ENCODE measurements at places on chromosomes 12 and 14.
A peak's percentile ranks its signal among the peaks of the same experiment; 100 is the strongest.

GRCh38 chr14:63006531-63006930, 38.7 kb downstream of the KCNH5 start:
- DNase-seq: no peak

GRCh38 chr12:92914170-92914569, 14.9 kb downstream of the EEA1 start:
- DNase-seq: no peak

DNA sequence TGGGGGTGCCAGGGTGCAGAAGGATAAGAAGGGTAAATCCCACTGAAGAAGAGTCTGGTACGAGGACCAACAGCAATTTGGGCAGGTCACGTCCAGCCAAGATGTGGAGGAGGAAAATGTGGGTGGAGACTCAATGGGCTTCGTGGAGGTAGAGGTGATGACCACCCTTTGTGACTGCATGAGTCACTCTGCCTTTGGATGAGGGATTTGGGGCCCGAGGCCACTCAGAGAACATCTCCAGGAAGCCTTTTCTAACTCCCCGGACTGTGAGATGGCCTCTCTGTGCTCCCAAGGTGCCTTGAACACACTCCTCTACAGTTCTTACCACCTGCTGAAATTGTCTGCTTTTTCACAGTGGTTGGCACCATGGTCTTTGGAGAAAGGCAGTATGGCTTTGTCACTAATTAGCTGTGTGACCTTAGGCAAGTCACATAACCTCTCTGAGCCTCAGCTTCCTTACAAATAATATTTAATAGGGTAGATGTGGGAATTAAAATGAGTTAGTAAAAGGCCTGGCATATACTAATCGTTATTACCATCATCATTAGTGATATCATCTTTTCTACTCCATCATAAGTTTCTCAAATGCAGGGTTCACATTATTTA, 67.0 kb upstream of the ARHGAP5 start:
- DNase-seq: no peak

DNA sequence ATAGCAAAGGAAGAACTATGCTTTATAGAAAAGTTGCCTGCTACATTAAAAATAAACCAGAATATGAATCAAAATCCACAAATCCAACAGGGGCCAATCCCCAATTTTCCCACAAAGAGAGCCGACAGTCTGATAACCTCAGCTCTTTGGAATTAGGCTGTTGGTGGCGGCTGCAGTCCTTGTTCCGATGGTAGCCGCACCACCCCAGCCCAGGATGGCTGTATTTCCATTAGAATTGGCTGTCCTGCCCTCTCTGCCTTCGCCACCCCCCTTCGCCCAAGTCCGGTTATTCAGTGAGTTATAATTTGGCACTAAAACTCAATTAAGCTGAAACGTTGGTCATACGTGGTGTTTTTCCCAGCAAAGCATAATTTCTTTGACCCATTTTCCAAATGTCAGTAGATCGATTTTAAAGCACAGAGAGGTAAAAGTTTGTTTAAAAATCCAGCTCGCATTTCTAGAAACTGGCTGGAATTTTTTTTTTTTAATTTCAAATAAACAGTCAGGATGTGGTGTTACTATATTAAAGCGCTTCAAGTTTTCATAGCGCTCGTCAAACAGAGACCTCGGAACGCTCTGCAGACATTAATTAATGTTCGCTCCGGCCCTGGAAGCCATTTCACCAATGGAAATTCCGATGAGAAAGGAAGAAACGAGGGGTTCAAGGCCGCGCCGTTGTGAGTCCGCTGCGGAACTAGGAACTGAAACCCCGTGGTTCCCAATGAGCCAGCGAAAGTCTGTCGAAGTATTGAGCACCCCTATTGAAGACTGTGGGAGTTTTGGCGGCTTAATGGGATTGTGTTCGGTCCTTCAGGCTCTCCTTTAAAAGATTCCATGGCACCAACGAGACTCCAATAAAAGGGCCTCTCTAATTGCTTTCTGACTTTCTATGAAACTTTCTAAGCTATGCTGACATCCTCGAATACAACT, 104.8 kb upstream of the DIO3 start:
- DNase-seq: no peak

- no peak for DNase-seq
Measured at GRCh38 chr14:24693353-24693737, 59.4 kb upstream of the GZMB start.

- no peak for DNase-seq
Measured at GRCh38 chr14:104752423-104752734, 568 bp upstream of the SIVA1 start.

DNA sequence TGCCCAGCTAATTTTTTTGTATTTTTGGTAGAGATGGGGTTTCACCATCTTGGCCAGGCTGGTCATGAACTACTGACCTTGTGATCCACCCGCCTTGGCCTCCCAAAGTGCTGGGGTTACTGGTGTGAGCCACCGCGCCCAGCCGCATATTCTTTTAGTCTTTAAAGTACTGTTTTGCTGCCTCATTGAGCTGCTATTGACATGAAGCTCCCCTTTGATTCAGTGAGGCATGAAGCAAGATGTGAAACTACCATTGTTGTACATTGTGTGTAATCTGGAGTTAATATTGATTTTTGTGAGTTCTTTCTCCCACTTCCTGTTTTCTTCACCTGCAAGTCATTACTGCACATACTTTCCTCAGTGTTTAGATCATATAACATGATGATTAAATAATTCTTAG, 80.8 kb downstream of the MNAT1 start:
- DNase-seq: no peak

GRCh38 chr12:15633201-15633600, 156.0 kb downstream of the EPS8 start:
- DNase-seq: no peak

DNA sequence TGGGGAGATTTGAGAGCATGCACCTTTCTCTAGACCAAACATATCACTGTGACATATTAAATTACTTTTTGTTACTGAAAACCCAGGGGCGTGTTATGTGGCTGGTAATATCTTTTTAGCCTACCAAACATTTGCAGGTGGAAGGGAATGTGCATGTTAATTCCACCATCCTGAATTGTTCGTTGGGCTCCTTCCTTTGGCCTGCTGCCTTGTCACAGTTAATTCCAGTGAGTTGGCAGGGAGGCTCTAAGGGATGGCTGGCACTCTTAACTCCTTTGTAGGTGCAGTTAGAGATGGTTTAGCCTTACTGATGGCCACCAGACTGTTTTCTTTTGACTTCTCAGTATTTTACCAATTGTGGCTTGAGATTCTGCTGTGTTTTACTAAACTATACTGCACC, 64.5 kb downstream of the DIP2B start:
- DNase-seq: no peak

GRCh38 chr14:100670017-100670752, 56.5 kb upstream of the DLK1 start:
- no peak for DNase-seq

DNA sequence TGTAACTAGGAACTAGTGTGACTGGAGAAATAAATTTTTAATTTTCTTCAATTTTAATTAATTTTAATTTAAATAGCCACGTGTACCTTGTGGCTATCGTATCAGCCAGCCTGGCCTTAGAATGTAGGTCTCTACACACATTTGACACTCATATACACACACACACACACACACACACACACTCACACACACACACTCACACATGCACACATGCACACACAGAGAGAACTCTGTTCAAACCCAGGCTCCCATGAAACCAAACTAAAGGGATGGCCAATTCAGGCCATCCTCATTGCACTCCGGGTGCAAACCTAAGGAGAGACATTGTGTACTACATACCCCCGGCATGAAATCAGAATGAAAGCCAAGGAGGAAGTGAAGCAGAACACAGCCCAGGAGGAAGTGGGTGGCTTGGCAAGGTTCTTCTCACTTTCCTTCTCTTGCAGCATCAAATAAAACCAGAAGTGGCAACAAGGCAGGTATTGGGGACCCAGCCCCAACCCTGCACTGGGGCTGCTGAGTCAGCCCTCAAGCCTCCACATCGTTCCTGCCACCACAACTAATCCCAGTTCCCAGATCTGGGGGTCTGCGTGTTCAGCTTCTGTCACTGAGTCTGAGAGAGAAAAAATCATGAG, 26.2 kb upstream of the CHPT1 start:
- no peak for DNase-seq

GRCh38 chr12:12704593-12705230, 8.7 kb upstream of the GPR19 start:
- DNase-seq: peak; percentile 84

DNA sequence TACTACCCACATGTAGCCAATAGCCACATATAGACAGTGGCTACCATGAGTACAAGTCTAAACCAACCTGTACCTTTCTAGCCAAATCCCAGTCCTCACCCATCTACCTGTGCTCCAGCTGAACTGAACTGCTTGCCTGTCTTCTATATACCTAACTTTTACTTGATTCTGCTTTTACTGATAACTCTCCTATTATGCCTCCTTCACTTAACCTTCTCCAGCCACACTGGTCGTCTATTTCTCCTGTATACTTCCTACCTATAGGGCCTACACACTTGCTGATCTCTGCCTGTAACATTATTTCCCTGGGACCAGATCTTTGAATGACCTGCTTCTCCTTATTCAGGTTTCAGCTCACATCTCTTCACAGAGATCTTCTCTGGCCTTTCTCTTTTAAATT, 26.0 kb upstream of the MSRB3 start:
- no peak for DNase-seq

DNA sequence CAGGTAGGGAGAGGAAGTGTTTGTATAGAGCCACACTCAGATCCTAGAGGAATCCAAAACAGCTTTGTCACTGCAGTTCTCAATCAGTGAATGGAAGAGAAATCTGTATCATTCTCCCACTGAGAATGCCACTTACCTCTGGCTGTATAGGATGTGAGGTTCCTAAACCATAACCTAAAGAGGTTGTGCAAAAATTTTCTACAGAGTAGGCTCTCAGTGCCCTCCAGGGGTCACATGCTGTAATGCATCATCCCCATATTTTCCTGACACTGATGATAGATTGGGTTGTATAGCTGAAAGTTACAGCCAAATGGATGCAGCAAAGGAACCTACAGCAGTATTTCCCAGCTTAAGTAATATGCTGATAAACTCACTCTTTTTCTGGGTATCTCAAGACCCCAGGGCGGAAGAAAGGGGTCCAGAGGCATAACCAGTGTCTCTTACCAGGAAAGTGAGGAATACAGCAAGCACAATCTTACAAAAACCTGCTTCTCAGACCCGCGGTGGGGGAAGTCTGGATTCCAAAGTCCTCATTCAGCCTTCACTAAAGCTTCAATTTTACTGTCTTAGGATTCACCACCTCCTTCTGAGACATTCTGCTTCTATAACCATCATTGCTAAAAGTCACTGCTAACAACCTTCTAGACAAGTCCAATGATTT, 3.8 kb downstream of the BCDIN3D start:
- DNase-seq: peak; percentile 40

DNA sequence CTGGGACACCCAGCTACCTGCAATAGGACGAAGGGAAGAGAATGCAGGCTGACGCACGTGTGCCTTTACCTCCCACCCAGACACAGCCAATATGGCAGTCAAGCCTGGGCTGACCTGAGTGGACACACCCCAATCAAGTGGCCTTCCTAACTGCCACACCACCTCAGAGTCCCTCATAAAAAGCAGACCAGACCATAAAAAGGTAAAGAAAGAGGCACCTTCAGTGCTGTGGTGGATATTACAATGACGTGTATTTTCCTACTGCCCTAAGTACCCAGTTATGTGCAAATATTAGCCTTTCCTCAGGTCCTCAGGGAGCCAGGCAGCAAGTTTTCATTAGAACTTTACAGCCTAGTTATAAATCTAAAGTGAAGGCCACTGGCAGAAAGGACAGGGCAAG, 75.8 kb downstream of the KCNK10 start:
- DNase-seq: no peak

- DNase-seq: no peak
Measured at GRCh38 chr14:79967453-79967852, 243.9 kb downstream of the DIO2 start.

DNA sequence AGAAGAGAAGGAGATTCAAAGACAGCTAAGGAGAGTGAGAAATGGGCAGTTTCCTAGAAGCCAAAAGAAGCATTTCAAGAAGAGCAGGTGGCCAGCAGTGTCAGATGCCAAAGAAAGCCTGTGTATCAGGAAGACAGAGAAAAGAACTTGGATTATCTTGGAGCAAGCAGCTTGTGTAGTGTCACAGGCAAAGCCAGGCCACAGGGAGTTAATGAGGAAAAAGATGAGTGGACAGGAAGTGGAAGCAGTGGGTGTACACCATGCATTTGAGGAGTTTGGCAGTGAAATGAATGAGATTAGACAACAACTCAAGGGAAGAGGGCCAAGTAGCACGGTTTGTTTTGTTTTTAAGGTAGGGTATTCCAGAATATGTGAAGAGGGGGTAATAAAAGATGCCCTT, 5.6 kb upstream of the MYH7 start:
- no peak for DNase-seq

- peak; percentile 13 for DNase-seq
Measured at GRCh38 chr12:117907108-117907689, 61.6 kb downstream of the KSR2 start.

DNA sequence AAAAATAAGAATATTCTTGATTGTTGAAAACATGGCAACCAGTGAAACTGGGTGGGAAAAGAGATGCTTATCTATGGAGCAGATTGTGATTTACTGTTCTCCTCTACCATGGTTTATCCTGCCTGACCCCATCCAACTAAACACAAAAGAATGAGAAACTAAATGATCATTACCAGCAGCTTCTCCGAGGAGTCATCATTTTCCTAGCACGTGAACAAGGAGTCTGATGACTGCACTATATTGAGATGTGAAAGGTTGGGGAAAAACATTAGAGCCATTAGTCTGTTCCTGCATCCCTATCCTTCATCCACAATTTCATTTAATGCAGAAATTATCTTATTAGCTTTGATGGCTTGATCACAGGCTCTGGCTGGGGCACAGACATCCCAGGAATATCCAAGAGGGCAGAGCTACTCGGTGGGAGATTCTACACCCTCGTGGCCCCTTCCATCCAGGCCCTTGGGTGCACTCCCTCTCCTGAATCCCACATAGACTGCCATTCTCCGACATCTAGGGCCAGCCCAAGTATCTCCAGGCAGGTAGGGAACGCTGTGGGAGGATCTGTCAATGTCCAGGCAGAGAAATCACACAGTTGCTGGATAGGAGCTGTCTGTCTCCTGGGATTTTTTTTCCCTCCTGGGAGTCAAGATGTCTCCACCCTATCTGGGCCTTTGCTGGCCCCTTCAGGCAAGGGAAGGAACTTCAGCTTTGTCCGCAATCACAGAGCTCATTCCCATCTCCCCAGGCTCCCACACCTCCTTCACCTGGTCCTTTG, 43.3 kb upstream of the DHRS4 start:
- DNase-seq: peak; percentile 53

GRCh38 chr12:88111074-88111652, 30.7 kb downstream of the CEP290 start:
- DNase-seq: peak; percentile 48

DNA sequence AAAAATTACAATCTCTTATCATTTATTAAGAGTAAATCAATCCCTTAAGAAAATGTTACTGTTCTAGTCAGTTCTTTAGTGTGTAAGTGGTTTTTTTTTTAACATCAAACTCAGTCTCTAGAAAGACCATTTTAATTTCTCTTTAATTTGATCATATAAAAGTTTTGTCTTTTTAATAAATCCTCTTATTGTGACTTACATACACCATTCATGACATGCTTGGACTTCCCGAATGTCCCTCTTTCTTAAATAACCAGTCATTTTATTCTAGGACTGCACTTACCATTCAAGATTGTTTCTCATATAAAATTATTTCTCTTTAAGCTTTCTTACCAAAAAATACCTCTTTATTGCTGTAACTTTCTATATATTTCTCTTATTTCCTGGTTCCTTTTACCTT, 60.8 kb upstream of the EVL start:
- peak; percentile 5 for DNase-seq
